ENCODE measurements at places on chromosomes 3 and 15.

- no peak for DNase-seq
These were observed 49.7 kb downstream of the ADAM10 start for GRCh38 chr15:58699769-58700168.

DNA sequence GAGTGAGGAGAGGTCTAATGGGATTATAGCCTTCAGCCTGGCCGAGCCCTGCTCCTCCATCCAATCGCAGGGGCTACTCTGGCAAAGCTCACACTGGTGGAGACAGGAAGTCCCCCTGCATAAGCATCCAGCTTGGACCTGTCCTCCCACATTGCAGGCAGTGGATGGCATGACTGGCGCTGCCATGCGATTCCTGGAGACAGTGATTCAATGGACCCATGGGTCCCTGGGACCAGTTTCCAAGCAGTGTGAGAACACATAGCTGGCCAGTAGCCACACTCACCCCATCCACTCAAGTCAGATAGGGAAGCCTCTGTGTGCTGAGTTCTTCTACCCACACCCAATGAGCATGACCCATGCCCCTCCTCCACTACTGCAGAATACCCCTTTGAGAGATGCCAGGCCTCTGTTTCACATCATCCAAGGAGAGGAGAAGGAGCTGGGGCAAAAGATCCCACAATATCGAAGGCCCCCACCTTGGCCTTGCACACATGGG is 18.1 kb upstream of the POC1A start:
- no peak for DNase-seq

DNA sequence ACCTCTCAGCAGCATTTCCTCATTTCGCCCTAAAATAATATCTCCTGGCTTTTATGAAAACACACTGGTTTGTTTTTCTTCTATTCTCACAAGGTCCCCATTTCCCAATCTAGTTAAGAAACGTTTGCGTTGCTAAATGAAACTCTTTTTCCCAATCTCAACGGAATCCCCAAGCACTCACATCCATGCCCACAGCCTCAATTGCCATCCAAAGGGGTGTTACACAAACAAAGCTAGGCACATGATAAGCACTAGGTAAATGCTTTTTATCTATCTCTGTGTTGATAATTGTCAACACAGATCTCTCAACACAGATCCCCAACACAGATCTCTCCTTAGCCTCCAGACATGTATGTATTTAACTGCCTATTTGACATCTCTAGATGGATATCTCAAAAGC is 35.2 kb upstream of the TF start:
- no peak for DNase-seq

GRCh38 chr3:71045917-71046282 is 537.6 kb downstream of the FOXP1 start:
- DNase-seq = no peak

- no peak for DNase-seq
These were observed 23.9 kb upstream of the CDCP1 start for GRCh38 chr3:45170096-45170495.

- no peak for DNase-seq
These were observed 21.9 kb downstream of the IL12A start for GRCh38 chr3:160010578-160010977.

DNA sequence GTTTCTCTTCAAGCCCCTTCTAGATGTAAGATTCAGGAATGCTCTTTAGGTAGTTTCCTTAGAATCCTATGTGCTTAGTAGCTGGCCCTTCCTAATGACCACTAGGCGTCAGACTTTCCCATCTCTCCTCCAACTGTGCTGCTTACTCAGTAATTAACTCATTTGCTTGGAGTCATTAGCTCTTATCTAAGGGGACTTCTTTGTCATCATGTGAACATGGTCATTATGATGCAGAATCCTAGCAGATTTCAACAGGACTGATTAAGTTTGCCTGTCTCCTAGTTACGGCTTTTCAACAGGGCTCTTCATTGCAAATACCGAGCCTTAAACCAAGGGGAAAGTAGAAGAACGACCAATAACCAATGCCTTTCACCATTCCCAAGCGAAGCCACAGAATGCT is 46.4 kb downstream of the GJD2 start:
- DNase-seq = no peak

- no peak for DNase-seq
These were observed 42.8 kb upstream of the PTPRG start for GRCh38 chr3:61518590-61518989.

DNA sequence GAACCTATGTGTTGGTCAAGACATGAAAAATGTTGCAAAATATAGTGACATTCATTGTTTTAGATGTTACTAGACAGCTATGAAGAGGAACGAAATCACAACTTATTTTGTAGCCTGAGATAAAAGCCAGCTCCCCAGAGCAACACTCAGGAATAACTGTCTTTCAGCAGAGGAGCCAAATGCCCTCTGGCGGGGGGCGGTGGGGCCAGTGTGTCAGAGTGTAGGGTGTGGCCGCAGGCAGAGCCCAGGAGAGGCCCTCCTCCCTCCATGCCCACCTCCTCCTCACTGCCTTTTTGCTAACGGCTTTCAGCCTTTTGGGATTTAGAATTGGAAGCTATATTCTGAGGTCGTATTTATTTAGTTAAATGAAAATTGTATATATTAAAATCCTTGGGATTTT is 16.9 kb downstream of the APOD start:
- no peak for DNase-seq

DNA sequence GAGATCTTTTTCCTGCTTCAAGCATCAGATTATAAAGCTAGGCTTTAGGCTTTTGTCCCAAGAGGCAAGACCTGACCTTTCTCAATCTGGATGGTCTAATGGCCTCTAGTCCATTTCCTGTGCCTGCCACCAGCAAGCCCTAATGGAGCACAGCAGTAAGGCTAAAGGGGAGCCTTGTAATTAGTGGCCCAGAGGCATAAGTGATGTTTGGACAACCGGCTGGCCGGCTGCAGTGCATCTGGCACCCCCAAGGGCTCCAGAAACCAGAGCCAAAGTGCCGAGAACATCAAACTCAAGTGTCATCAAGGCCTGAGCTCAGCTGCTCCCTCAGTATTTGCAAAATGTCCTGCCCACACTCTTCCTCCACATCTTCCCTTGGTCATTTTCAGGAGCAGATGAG is 31.9 kb upstream of the RTP4 start:
- no peak for DNase-seq

- no peak for DNase-seq
These were observed 27.8 kb downstream of the YEATS2 start for GRCh38 chr3:183725387-183725786.

DNA sequence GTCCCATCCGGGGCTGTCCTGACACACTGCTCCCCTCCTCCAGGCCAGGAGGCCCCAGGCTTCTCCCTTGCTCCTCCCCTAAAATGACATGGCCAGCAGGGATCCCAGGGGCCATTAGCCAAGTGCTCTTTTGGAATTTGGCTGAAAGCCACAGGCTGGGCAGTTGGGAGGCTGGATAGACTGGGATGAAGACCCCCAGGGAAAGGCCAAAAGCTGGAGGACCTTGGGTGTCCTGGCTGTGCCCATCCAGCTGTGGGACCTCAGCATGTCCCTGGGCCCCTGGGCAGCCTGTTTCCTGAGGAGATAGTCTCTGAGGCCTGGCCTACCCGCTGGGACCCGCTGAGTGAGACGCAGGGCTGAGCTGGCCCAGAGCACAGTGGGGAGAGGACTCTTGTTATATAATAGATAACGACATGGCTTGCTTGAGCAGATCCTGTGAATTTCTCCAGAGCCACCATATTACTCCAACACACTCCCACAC is 5.7 kb upstream of the PDE8A start:
- DNase-seq = no peak

GRCh38 chr15:77633913-77634265 is 1.2 kb upstream of the LINGO1 start:
- DNase-seq = no peak

- DNase-seq = no peak
These were observed 7.5 kb upstream of the FAM107A start for GRCh38 chr3:58584690-58585004.

DNA sequence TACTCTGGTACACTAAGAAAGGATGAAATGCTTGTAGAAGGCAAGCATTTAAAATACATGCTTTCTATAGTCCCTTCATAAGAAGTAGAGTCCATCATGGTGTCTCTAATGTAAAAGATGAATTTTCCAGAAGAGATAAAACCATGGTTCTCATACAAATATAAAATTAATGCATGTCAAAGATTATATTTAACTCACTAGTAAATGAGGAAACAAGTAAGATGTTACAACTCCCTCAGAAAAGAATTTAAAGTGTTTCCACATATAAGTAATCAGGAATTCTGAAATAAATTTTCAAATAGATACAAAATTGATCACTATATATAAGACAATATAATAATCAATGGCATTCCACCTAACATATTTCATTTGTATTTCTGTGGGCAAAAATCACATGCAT is 570.3 kb upstream of the CCDC54 start:
- DNase-seq = no peak

- DNase-seq = no peak
These were observed 182.6 kb downstream of the WDR72 start for GRCh38 chr15:53576841-53577240.

GRCh38 chr15:64096668-64097384 is 1.0 kb downstream of the SNX1 start:
- no peak for DNase-seq

GRCh38 chr3:54538346-54538745 is 389.5 kb downstream of the LRTM1 start:
- DNase-seq = no peak

DNA sequence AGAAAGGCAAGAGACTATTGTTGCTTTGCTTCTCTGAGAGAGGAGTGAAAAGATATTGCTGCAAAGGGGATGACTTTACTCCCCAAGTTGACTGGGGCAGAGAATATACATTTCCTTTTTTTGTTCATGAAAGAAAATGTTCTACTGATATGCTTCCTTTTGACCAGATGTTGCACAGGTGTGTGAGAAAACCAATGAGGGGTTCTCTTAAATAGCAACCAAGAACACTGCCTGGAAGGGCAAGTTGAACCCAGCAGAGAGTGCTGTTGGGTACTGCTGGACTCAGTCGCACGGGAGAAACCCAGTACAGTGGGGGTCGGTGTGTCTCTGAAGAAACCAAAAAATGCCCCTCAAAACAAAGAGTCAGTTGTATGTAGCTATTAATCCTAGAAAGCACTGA is 101.2 kb downstream of the CHST2 start:
- no peak for DNase-seq

GRCh38 chr3:85627932-85628331 is 669.1 kb downstream of the CADM2 start:
- no peak for DNase-seq

DNA sequence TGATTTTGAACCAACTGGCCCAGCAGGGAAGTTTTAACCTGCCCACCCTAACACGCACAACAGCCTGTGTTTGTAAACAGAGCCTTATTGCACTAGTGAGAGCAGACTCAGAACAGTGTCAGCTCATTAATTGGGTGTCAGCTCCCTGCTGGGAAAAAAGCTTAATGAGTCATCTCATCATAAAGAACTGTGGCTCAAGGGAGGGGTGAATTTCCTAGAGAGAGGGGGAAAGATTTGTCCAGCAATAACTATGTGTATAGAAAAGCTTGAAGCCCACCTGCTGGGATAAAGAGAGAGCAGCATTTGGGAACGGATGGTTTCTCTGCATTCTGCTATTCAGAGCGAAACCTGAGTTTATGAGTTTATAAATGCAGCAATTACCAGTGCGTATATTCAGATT is 48.9 kb upstream of the GMNC start:
- DNase-seq = no peak

DNA sequence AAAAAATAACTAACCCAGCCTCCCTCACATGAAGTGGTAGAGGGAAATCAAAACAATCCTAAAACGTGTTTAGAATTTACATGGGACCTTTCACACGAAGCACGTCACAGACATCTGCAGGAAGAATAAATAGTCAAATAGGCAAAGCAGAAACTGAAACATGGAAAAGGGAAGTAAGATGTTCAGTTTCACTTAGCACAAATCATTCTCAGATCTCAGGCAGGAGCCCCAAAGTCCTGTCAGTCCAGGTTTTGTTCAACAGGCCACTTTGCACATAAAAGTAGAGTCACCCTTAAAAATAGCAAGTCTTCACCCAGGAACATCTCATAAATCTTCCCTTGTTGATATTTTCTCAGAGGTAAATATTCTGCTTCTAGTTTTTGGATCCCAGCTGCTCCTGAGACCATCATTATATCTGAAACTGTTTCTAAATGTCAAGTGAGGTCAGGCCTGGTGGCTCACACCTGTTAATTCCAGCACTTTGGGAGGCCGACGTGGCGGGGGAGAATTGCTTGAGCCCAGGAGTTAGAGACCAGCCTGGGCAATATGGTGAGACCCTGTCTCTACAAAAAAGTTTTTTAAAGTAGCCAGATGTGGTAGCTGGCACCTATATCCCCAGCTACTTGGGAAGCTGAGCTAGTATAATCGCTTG is 1.9 kb downstream of the RUBCN start:
- no peak for DNase-seq

- DNase-seq = no peak
These were observed 122.1 kb downstream of the PDCD6IP start for GRCh38 chr3:33920511-33920910.

DNA sequence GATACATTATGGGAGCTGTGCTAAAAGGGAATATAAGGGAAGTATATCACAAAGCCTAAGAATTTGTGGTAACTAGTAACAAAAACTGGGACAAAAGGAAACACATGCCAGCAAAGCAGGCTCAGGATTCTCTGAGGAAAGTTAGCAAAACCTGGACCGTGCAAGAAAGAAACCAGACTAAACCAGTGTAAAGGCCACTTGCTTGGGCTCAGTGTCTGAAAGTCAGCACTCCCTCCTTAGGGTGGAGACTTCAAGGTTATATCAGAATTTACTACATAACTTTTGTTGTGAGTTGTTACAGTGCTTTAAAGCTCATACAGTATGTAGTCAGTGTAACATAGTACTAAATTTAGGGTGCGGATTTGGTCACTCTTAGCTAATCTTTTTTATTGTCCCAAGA is 269.9 kb upstream of the GADL1 start:
- DNase-seq = no peak

DNA sequence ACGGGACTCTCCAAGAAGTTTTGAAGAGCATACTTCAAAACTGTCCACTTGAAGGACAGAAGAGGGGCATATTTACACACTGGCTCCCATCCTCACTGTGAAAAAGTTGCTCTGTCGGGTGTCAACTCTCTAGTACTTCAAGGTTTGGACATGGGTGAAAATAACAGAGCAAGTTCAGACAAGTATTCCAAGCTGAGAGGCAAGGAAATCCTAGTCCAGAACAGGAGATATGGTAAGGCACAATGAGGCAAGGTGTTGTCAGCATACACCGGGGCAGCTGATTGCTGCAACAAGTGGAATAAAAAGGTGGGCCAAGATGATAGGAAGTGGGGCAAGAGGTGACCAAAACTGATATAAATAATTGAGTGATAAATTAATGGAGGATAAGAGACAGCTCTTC is 4.8 kb upstream of the TFDP2 start:
- DNase-seq = no peak

DNA sequence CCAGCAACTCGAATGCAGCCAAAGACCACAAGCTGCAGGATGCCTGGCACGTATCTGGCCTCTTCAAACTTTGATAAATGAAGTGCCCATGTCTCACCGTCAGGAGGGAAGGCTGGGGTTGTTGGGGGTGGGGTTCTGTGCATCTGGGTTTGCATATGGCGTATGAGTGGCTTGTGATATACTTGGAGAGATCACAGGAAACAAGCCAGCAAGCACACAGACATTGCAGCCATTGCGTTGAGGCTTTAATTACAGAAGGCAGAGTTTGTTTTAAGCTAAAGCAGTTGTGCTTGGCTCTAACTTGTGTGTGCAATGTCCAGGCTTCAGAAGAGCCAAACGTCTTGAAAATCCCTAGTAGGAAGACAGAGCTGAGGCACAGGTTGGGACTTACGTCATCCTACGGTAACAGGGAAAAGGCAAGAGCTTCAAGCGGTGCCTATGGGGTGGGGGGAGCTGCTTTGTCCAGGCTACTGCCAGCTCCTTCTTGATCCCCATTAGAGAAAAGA is 109.2 kb downstream of the ASB7 start:
- DNase-seq = no peak

GRCh38 chr3:190119461-190120268 is 1.0 kb downstream of the P3H2 start:
- DNase-seq = no peak
